CD8-positive, alpha-beta memory T cell (primary cell): ENCODE measurements at places on chromosomes 3 and 15. TPM values are rescaled to one million over a fixed set of nuclear protein-coding genes. Genes with fewer than 3 reads are reported as not detected.

DNA sequence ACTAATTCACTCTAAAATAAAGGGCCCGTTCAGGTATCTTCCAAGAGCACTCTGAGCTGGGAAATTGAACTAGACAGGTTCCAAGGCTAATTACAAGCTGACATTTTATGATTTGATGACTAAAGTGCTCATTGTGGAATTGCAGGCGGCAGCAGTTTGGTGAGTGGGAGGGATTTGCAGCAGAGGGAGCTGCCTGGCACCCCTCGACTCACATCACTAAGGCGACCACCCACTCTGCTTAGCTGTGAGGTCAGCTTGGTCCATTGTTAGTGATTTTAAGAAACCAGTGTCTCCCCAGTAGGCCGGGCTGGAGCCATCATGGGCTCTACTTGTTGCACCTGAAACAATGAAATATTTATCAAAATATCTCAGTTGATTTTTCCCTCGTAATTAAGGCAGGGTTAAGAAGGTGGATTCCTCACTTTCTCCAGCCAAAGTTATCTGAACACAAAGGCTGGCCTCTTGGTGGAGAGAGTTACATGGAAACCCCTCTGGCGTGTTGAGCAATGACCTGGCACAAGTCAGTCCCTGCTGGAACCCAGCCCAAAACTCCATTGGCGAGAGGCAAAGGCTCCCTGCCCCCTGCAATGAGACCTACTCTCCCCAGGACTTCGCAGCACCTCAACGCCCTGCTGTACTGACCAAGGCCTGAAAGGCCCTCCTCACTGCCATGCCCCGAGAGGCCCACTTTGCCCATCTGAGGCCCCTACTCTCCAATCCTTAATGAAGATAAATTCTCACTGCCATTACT is 65.0 kb upstream of the ATP2B2 start:
- no peak for DNase-seq

GRCh38 chr3:52216585-52217408 is 8.6 kb downstream of the TLR9 start:
- peak; percentile 40 for DNase-seq

DNA sequence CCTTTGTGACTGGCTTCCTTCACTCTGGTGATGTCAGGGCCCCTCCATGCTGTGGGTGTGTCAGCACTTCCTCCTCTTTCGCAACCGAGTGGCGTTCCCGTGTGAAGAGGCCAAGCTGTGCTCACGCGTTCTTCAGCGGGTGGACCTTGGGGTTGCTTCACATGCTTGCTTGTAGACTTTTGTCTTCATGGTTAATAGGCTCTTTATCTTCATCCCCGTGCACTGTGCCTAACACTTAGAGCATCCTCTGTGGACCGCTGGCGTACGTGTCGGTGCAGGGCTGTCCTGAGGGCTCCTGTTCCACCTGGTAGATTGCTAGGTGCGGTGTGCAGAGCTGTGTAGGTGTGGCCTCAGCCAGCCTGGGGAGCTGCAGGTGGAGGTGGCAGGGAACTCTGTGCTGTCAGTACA is 182.3 kb downstream of the OR4M2 start:
- peak; percentile 53 for DNase-seq

DNA sequence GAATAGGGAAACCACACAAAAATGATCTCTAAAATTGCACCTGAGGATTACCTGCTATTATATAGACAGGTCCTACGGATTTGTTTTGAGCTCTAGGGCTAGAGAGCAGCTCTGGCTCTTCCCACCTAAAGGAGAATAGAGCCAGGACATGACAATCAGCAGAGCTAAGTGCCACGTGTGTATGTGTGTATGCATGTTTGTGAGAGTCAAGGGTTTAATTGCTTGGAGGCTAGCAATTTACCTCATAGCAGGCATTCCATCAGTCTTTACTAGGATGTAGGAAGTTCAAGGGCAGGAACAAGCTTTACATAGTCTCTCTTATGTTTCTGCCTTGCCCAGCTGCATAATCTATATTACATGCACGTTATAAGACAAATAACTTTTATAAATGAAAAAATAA is 498.2 kb downstream of the NSUN3 start:
- no peak for DNase-seq

GRCh38 chr3:2810723-2811122 is 299.5 kb downstream of the IL5RA start:
- no peak for DNase-seq

DNA sequence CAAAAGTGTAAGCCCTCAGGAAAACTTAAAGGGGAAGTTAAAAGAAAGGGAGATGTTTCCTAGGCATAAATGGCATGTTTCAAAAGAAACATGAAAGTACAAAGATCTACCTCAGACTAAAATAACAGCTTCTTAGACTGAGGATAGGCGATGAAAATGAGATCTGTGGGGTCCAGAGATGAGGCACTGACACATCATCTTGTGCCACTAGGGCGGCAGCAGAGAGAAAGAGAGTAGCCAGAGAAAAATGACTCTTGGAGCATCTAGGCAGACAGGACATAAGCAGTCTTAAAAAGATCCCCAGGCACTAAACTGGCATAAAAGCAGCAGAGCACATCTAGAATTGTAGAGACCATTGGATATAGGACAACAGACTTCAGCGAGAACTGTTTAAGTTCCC is 42.5 kb upstream of the RFX7 start:
- no peak for DNase-seq

- no peak for DNase-seq
These were observed 485.4 kb downstream of the CNTN3 start for GRCh38 chr3:74129056-74129455.

DNA sequence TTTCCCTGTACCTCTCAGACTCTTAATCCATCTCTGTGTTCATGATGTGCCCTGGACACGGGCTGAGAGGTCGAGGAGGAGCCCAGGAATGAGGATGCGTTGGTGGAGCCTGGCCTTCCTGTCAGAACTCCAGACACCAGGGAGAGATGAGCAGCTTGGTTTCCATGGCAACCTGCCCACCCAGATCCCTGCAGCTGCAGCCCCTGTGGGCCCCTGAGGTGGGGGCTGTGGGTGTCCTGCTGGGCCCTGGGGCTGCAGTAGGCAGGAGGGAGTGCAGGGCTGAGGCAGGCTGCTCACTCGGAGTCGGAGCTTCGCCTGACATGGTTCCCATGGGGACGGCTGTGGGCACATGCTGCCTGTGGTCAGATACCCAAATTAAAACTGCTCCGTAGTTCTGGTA is 7.7 kb upstream of the SCN10A start:
- no peak for DNase-seq

- DNase-seq, result no peak
These were observed 10.4 kb downstream of the PLA2G4E start for GRCh38 chr15:42010434-42010833.

DNA sequence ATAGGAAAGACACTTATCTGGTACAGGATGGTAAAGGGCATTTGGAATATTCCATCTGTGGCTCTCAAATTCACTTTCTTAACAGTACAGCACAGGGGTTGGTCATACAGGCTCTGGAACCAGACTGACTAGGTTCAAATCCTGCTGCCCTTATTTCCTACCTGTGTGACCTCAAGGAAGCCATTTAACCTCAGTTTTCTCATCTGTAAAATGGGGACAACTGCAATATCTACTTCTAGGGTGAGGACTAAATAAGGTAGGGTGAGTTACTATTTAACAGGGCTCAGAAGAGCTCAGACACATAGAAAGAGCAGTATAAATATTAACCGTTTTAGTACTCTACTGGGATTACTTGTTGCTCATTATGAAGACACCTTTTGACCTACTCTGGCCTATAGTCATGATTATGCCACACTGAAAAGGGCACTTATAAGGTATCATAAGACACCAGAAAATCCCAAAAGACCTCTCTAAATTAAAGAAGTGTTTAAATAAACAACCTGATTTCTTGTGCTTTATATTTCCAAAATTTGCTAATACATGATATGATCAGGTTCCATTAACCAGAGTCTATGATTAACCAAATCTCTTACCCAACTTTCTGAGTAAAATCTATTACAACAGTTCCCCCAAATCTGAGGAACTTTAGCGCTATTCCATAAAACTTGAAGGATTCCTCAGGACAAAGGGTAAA is 6.5 kb downstream of the RFTN1 start:
- no peak for DNase-seq

- DNase-seq, result no peak
These were observed 32.3 kb upstream of the ZCWPW2 start for GRCh38 chr3:28316226-28316625.

GRCh38 chr3:141798448-141798845 is 35.2 kb downstream of the GRK7 start:
- no peak for DNase-seq

- DNase-seq, result no peak
These were observed 80.3 kb downstream of the ADAMTS7 start for GRCh38 chr15:78730955-78731354.

DNA sequence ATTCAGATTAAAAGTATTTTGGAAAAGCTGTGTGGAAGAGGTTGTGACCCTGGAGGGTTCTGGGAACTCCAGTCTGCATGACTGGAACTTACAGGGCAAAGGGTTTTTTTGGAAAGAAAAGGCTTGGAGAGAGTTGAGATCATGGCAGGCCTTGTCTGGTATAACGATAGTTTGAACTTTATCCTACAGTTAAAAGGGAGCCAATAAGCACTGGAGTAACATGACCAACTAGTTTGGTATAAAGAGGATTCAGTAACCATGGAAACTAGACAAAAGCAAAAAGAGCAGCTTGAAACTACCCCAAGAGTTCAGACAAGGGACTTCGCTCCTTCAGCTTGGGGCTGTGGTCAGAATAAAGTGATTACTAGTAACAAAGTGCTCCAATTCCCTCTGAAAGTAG is 151.2 kb upstream of the TMCO5A start:
- no peak for DNase-seq

GRCh38 chr3:75110741-75111140 is 496.3 kb upstream of the CNTN3 start:
- no peak for DNase-seq

- no peak for DNase-seq
These were observed 104.9 kb downstream of the TPRG1 start for GRCh38 chr3:189276444-189277219.

- no peak for DNase-seq
These were observed 3.9 kb downstream of the ITIH3 start for GRCh38 chr3:52798376-52798977.

DNA sequence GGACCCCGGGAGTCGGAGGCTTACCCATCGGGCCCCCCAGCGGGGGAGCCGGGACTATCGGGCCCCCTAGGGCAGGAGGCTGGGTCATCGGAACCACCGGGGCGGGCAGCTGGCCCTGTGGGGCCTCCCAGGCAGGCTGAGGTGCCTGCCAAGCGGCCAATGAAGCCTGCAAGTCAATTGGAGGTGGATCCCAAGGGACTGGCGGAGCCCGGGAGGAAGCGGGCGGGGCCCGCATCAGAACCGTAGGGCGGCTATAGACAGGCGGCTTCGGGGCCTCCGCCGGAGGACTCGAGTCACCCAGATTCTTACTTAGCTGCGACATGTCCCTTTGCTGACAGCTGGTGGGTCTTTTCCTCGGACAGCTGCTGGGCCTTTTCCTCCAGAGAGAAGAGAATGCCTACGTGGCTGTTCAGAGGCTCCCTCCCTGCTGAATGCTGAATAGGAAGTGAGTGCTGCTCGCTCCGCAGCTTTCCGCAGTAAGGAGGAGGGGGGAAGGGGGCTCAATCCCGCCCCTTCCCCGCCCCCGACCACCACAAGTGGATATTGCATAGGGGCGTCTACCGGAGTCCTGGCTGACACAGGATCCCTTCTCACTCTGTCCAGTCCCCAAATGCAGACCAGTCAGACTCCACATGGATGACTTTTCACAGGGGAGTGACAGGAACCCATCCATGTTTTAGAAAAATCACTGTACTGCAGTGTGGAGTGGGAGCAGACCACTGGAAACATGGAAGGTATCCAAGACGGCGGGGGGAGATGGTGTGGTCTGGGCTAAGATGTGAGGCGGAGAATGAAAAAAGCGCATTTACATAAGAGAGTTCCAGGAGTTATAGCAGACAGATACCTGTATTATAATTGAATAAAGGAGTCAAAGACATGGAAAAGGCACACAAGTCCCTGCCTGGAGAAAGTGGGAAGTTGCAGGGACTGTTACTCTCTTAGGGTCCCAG is at the start of gene MAGEL2:
Gene MAGEL2, minus strand, starts transcription at position 447 of the 950 bp plus-strand sequence. Its CDS starts 125 bp downstream, at position 322.
- DNase-seq, result no peak

- DNase-seq, result no peak
These were observed 10.6 kb upstream of the PARL start for GRCh38 chr3:183895296-183895695.

DNA sequence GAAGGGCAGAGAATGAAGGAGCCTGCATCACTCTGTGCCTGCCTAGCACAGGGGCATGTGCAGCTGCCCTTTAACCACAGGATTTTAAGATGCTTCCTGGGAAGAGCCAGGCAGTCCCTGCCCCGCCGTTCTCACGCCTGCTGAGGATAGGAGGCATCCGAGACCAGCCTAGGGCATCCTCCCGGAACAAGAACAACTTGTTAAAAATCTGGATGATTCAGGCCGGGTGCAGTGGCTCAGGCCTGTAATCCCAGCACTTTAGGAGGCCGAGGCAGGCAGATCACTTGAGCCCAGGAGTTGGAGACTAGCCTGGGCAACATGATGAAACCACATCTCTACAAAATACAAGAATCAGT is 15.2 kb downstream of the NRROS start:
- DNase-seq, result no peak

DNA sequence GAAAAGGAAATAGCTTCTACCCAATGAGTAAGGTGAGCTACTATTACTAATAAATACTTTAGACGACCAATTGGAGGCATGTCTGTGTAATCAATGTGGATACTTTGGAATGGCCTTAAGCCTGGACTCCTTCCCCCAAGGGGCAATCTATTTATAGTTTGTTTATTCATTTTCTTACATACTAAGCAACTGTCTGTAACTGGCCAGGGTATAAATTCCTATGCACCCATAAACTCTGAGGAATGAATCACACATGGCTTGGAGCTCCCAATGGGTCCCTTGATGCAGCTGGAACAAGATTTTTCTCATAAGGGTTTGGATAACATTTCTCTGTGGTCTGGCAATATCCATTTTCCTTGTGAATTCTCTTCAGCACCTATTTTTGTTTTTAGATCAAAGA is 506.8 kb downstream of the EDEM1 start:
- no peak for DNase-seq

GRCh38 chr3:152446495-152446894 is 177.8 kb downstream of the MBNL1 start:
- DNase-seq, result no peak

GRCh38 chr3:44584646-44585501 is at the start of gene ZNF660:
Gene ZNF660, plus strand, starts transcription at chr3:44584964. Its CDS starts 9,230 bp downstream, at chr3:44594194.
- no peak for DNase-seq

Gene USP50
- not detected for total RNA-seq

Gene SLC28A2
- not detected for total RNA-seq

Gene ZNF80
- 1.8 TPM for total RNA-seq

Gene APPL1
- total RNA-seq, result 35.9 TPM

Gene CCDC9B
- total RNA-seq, result 0.39 TPM

Gene TRIM42
- total RNA-seq, result not detected
